A549 (cell line): ENCODE measurements at places on chromosomes 4 and X. TPM values are rescaled to one million over a fixed set of nuclear protein-coding genes. Genes with fewer than 3 reads are reported as not detected.

Gene MND1
- polyA plus RNA-seq: 14.7 to 16.5 TPM (median 16.3 TPM) in 3 replicates

Gene DRD5
- polyA plus RNA-seq: not detected in 3 replicates

Gene RHOXF2B
- polyA plus RNA-seq: not detected in 3 replicates

Gene USP17L18
- not detected in 3 replicates for polyA plus RNA-seq

Gene SLC6A14
- not detected in 3 replicates for polyA plus RNA-seq

Gene UCP1
- not detected in 3 replicates for polyA plus RNA-seq

Gene GAGE12F
- polyA plus RNA-seq: not detected in 3 replicates

Gene GPR173
- not detected in 3 replicates for polyA plus RNA-seq

Gene RPL9
- 785 to 851 TPM (median 786 TPM) in 3 replicates for polyA plus RNA-seq
